ENCODE measurements at places on chromosomes 12 and 14. TPM values are rescaled to one million over a fixed set of nuclear protein-coding genes. Genes with fewer than 3 reads are reported as not detected.
A peak's percentile ranks its signal among the peaks of the same experiment; 100 is the strongest.

GRCh38 chr12:108831309-108831991, 25.9 kb downstream of the SSH1 start:
- H3K27ac ChIP-seq: peak overlapping the region; percentile 88
- no peak overlapping the region for H3K4me3 ChIP-seq
- no peaks in the 10 kb centered on the region for H3K27me3 ChIP-seq
- peaks cover 85% of the 10 kb centered on the region for H3K4me1 ChIP-seq

DNA sequence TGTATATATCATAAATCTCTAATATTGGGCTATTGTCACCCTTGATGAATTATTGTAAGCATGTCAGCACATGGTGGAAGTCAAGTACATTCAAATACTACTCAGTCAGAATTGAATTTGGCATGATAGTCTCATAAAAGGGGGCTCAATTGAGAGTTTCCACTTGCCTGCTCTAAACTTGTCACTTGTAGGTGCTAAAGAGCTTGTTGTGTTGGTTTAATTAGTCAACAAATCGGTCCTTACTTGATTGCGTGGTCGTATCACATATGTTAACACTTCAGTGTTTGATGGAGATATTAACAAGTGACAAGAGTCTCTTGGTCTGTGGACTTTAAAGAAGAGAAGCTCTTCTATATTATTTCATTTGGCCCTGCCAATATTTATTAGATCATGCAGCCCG, 81.1 kb downstream of the NKX2-1 start:
- H3K27ac ChIP-seq: no peak overlapping the region
- no peak overlapping the region for H3K4me3 ChIP-seq
- no peaks in the 10 kb centered on the region for H3K4me1 ChIP-seq
- H3K36me3 ChIP-seq: no peaks in the 10 kb centered on the region
- no peak for DNase-seq

GYS2 gene
- total RNA-seq: not detected

GRCh38 chr12:121792607-121793439, 665 bp downstream of the RHOF start:
- DNase-seq: peak; percentile 72
- H3K36me3 ChIP-seq: peaks cover 45% of the 10 kb centered on the region
- peak overlapping the region; percentile 92 for H3K4me3 ChIP-seq
- no peaks in the 10 kb centered on the region for H3K27me3 ChIP-seq
- peak overlapping the region; percentile 99 for H3K27ac ChIP-seq

CD163L1 gene
- total RNA-seq: not detected

- H3K36me3 ChIP-seq: peaks cover 18% of the 10 kb centered on the region
- peak within 1 kb of the TSS; percentile 24 for H3K4me3 ChIP-seq
- peak within 1 kb of the TSS; percentile 62 for H3K27ac ChIP-seq
- peaks cover 91% of the 10 kb centered on the region for H3K27me3 ChIP-seq
Observed at GRCh38 chr14:36661506-36662257, at the start of gene PAX9. TSS of gene PAX9 (plus strand) at chr14:36661860. CDS start at chr14:36662090, 230 bp downstream.

C12orf60 gene
- 2.0 TPM for total RNA-seq

- no peaks in the 10 kb centered on the region for H3K36me3 ChIP-seq
- peaks cover 9% of the 10 kb centered on the region for H3K27me3 ChIP-seq
- no peak overlapping the region for H3K27ac ChIP-seq
- H3K4me1 ChIP-seq: no peaks in the 10 kb centered on the region
- H3K4me3 ChIP-seq: no peak overlapping the region
- DNase-seq: no peak
Observed at GRCh38 chr14:36675581-36675980, 13.9 kb downstream of the PAX9 start.

Measured in activated CD4-positive, alpha-beta memory T cell treated with anti-CD3 and anti-CD28 coated beads, Interleukin-2, amount 10 ng/mL, durations not matched to agents 7 days and 5 days (primary cell).